ENCODE measurements at places on chromosomes 5 and 9.

DNA sequence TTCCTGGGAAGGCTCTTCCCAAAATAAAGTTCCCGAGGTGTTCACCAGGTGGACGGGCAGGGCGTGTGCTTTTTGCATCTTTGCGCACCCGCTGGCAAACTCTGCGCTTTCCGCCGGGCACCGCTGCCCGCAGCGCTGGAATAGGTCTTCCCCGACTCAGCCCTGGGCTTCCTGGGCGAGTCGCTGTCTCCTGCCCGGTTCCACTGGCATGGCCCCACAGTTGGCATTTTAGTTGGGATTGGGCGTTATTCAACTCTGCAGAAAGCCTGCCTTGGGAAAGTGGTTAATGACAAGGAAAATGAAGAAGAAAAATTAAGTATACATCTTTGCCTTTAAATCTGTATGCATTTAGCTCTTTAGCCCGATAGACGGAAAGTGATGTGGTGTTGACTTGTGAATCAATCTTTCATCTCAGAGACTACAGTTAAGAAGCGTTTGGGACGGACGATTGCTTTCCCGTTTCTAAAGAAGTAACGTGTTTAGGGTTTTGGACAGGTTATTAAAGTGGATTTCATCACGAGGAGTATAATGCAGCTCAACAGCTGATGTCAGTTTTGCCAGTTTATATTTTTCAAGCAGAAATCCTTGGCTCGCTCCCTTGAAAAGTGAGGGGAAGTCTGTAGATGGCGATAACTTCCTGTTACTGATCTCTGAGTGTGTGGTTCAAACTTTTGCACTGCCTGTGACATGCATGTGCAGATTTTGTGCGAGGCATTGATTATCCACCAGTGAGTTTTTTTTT is 946 bp downstream of the ADCY2 start:
- DNase-seq, result no peak

DNA sequence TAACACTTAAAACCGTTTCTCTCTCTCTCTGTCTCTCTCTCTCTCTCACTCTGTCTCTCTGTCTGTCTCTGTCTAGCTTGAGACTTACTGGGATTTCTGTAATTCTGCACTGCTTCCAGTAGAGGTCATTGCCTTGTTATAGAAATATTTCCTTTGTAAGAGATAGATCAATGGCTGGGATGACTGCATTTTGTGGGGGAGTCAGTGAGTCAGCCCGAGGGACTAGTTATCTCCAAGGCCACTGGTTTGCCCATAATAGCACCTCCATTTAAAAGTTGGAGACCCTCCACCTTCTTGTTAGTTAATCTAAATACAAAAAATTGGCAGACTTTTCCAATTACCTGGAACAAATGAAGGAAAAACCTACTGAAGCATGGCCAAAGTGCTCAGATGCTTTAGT is 547.2 kb downstream of the LRRC70 start:
- no peak for DNase-seq

GRCh38 chr5:112612663-112613062 is 125.0 kb upstream of the APC start:
- no peak for DNase-seq

DNA sequence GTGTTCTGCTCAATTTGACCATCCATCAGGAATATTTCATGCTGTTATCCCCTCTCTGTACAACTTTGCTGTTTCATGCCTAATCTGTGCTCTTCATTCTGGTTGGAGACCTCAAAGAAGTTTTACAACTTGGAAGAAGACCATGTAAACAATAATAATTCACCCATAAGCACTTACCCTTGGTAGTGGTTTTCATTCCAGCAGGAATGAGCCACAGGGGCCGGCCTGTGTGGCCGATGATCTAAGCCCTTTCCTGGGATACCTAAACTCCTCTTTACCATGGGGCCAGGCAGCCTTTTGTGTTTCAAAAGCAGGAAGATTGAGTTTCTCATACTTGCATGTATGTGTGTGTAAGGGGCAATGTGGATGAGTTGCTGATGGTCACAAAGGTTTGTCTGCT is 165.0 kb downstream of the FGF1 start:
- no peak for DNase-seq

DNA sequence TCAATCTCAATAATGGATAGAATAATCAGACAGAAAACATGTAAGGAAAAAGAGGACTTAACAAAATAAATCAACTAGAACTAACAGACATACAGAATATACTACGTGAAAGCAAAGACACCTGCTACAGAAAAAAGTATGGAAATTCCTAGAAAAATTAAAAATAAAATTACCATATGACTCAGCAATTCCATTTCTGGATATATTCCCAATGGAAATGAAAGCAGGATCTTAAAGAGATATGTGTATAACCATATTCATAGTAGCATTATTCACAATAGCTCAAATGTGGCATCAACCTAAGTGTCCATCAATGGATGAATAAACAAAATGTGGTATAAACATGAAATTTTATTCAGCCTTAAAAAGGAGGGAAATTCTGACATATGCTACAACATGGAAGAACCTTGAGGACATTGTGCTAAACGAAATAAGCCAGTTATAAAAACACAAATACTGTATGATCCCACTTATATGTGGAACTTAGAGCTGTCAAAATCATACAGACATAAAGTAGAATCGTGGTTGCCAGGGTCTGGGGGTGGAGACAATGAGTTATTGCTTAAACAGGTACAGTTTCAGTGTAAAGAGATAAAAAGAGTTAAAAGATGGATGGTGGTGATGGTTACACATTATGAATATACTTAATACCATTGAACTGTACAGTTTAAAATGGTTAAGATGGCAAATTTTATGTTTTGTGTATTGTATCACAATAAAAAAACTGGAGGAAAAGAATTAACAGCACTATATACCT is 6.9 kb downstream of the PLAA start:
- DNase-seq, result no peak

DNA sequence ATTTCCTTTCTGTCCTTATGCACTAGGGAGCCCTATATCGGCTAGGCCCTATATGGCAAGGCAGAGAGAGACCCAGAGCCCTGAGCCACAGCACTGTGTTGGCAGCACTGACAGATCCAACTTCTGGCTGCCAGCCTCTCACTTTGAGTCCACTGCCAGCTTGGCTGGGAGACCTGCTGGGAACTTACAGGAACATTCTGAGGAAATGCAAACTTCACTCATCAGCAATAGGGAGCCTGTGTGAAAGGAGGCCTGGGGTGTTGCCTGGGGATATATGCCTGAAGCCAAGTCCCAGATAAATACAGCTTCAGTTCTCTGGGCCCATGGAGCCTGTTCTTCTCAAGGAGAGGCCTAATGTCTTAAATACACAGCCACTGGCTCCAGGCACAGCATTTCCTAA is 78.0 kb downstream of the ADRB2 start:
- no peak for DNase-seq

DNA sequence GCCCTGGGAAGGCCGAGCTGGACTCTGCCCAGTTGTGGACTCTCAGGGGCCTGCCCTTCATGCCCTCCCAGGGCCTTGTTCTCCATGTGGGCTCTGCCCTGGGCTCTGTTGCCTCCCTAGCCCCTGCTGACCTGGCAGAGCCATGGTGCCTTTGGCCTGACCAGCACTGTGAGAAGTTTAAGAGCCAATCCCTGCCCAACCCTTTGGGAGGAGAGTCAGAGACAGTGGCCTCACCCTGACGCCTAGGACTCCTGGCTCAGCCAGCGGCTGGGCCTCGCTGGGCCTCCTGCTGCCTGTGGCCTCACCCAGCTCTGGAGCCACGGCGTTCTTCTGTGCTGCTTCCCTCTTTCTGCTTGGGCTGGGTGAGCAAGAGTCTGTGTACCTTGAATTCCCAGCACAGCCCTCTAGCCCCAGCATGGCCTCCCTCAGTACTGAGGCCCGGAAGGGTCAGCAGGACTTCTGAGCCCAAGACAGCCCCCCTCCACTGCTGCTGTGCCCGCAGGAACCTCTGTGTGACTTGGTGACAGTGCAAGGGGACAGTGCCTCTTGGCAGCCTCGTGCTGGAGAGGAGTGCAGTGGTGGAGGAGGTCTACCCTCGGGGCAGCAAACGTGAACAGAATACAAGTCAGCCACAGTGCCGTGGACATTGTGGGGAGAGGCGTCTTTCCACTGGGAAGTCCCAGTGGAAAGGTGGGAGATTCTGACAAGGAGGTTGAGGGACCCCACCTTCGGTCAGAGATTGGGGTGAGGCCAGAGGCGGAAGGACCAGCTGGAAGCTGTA is 97.4 kb downstream of the CACNA1B start:
- no peak for DNase-seq

- no peak for DNase-seq
Observed at GRCh38 chr5:150574818-150575547, 65.5 kb upstream of the SYNPO start.

DNA sequence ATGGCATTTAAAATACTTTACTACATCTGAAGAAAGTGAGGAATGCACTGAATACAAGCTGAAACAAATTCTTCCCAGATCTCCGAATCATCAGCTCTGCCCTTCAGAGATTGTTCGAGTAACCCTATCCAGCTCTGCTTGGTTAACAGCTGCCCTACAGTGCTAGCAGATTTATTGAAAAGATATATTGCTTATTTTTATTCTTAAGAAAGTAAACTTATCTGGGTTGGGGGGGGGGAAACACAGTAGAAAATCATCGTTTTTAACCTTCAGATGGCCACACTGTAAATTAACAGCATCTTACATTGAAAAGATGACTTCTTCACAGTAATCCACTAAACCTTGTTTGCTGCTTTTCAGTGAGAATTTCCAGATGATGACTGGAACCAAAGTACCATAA is 210.8 kb downstream of the NFIB start:
- no peak for DNase-seq

DNA sequence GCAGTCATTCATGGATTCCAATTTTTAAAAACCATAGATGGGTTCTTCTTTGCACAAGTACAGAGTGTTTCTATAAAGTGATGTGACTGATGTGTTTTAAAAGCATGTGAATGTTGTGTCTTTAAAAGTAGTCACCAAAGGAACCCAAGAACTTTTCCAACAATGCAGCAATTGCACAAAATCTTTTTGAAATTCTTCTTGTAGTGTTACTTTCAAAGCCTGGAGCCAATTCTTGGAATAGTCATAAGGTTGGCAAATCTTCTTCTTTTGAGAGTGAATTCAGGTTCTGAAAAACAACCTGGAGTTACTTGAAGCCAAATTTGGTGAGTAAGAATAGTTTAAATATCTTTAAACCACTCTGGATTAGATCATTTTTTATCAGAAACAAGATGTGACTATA is 10.5 kb downstream of the GRAMD2B start:
- no peak for DNase-seq

DNA sequence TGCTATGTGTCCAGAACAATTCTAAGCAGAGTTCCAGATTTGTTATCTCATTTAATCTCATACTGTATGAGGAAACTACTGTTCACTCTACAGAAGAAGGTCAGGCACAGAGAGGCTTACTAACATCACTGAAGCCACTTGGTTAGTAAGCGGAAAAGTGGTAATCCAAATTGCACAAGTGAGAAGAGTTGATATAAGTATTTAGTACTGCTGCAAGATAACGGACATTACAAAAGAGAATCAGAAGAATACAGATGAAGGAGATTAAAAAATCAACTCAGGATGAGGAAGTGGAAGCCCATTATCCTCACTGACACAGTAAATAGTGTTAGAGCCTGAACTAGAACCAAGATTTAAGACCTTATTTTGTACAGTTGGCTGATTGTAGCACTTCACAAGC is 22.3 kb upstream of the TLR4 start:
- DNase-seq, result no peak

DNA sequence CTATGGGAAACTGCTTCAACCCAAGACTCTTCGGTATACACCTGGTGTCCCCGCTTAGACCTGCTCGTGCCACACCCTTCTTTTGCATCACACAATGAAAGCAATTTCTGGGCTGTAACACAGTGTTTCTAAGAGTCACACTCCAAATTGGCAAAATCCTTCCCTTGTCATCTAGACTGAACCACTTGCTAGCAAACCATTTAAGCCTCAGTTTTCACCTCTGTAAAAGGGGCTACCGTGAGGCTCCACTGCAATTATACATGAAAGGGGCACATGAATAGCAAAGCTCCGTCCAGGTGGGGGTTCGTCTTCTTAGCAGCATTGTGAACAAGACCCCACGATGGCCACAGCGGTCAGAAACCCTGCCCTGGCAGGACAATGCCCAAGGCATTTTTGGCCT is 166.8 kb downstream of the PAX5 start:
- DNase-seq, result no peak

- DNase-seq, result no peak
Observed at GRCh38 chr5:167652690-167653089, 638.8 kb upstream of the WWC1 start.

GRCh38 chr5:32836176-32836575 is 125.1 kb downstream of the NPR3 start:
- no peak for DNase-seq

- no peak for DNase-seq
Observed at GRCh38 chr5:151580858-151581257, 10.3 kb downstream of the FAT2 start.

- no peak for DNase-seq
Observed at GRCh38 chr9:100586093-100586492, 8.2 kb downstream of the CAVIN4 start.

GRCh38 chr5:175862131-175863012 is 9.0 kb upstream of the CPLX2 start:
- no peak for DNase-seq

DNA sequence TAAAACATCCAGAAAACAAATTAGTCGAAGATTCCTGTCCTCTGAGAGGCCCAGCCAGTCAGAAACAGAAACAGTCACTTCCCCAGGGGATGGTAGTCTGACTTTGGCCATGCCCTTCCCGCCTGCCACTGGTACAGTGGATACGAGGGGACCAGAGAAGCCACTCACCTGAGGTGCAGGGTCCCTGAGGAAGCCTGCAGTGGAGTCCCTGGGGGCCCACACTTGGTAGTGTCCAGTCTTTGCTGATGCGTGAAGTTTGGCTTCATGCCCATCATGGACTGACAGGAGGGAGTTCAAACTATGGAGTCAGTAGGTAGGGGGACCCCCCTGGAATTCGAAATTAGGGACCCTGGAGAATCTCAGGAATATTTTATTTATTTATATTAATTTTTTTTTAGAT is 147.5 kb downstream of the DAB2IP start:
- DNase-seq, result no peak

GRCh38 chr5:5313101-5313635 is 109.3 kb upstream of the ICE1 start:
- no peak for DNase-seq

- DNase-seq, result no peak
Observed at GRCh38 chr9:127938298-127938690, 640 bp upstream of the DPM2 start.
